Amniotic epithelial cell (primary cell): ENCODE measurements at places on chromosomes 2 and 18.

- no peak for DNase-seq
These were observed 105.6 kb downstream of the MYO1B start for GRCh38 chr2:191350826-191351225.

DNA sequence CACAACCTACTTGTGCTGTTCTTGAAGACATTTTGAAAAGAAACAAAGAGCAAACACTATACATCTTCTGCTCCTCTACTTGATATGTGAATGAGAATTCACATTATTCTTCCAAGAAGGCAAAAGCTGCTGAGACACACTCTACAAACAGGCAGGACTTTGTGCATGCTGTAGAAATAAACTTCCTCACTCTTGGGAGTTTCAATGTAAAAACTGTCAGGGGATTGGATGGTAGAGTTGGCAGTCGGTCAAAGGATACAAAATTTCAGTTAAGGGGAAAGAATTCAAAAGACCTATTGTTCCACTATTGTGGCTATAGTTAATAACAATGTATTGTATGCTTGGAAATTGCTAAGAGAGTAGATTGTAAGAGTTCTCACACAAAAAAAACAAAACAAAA is 196.3 kb downstream of the MC4R start:
- DNase-seq, result no peak

- DNase-seq, result no peak
These were observed 11.0 kb upstream of the HK2 start for GRCh38 chr2:74822771-74823566.

DNA sequence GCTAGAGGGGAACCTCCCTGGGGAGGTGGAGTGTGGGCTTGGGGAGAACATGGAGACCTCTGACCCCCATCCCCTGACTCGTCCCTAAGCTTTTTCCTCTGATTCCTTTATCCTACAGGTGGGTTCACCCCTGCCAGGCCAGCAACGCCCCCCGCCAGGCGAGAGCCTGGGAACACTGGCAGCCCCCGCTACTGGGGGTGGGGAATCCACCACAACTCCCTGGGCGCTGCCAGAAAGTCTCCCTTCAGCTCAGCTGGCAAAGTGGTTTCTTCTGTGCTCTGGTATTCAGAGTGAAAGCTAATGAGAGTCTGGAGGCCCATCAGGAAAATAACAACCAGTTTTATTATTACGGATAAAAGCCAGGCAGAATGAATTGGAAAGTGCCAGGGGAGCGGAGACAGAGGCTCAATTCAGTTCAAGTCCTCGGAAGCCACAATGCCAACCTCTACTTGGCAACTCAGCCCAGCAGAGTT is 2.8 kb downstream of the DIPK1C start:
- no peak for DNase-seq

DNA sequence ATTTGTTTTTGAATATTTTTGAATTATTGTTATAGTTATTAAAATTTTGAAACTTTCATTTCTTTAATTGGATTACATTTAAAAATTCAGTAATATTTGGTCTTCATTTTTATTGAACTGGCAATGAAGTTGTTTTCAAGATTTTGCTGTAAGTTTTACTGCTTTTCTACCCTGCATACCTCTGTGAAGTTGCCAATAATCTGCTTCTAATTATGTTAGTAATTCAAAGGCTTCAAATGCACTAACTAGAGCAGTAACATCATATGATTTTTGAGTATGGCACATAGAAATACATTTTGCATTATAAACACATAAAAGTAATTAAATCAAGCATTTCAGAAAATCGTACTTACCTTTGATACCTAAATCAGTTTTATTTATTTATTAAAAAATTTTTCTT is 40.3 kb upstream of the FAM171B start:
- DNase-seq, result no peak

DNA sequence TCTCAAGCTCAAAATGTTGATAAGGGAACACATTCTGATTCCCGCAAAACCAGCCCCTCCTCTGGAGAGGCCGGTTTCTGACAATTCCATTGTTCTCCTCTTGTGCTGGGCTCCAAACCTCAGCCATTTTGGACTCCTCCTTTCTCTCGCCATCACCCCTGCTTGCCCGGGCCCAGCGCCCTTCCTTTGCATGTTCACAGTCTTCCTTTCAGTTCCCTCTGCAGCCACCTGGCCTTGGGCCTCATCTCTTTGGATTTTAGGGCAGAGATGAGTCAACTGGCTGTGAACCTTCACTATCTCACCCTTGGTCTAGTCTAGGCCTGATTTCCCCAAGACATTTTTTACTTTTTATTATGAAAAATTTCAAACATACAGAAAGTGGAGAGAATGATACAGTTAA is 155.9 kb upstream of the MAP3K20 start:
- DNase-seq, result no peak

DNA sequence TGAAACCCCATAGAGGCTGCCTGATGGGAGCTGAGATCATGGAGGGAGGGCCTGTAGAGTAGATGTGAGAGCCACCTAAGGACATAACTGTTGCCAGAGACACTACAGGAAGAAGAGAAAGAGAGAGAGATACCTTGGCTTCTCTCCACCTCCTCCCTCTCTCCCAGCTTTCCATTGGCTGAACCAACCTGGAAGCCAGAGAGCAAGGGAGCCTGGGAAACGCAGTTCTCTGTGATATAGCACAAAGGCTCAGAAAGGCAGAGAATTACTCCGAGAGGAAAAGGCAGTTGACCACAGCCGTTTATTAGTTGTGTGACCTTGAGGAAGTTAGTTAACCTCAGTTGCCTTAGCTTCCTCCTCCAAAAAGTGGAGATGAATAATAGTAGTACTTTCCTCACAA is 37.7 kb upstream of the MAT2A start:
- peak; percentile 77 for DNase-seq

DNA sequence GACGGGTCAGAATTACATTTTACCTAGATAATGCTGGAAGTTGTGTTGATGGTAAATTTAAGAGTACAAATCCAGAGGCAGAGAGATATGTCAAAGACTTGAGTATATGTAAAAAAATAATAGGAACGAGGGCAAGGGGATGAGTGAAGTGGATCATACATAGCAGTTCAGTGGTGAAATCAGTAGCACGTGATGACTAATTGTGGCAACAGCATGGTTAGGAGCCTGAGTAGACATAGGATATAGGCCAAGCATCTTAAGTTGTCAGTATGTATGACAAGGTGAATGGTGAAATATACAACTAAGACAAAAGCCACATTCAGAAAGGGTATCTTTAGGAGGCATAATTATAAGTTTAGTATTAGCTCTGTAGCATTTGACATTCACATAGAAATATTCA is 826.5 kb upstream of the PIK3C3 start:
- peak; percentile 60 for DNase-seq

GRCh38 chr2:218834685-218835084 is 3.1 kb upstream of the PRKAG3 start:
- DNase-seq, result no peak

- DNase-seq, result no peak
These were observed 160.2 kb downstream of the NCK2 start for GRCh38 chr2:105904938-105905337.

DNA sequence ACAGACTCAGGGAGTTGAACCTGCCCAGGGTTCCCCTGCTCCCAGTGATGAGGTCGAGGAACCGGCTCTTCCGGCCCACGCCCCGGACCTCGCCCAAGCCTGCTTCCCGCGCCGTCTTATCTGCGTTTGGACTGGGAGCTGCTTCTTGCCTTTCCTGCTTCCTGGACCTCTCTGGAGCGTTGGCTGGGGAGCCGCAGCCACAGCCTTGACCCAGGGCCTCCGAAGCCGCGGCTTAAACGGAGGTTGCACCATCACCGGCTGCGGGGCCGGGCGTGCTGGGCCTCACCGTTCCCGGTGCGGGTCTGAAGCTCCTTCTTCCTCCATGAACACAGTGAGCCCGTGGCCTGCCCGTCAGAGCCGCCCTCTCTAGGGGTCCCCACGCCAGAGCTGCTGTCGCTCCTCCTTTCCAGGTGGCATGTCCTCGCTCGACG is 13.3 kb downstream of the NTSR2 start:
- DNase-seq, result no peak

DNA sequence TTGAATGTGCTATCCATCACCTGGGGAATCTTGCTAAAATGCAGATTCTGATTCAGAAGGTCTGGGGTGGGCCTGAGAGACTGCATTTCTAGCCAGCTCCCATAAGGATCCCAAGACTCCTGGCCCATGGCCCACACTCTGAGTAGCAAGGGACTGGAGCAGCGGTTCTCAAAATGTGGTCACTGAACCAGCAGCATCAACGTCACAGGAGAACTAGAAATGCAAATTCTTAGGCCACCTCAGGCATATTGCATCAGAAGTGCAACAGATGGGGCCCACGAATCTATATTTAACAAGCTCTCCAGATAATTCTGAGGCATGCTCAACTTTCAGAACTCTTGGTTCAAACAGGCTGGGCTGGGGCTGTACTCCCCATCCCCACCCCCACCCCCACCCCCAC is 74.6 kb downstream of the DHRS9 start:
- no peak for DNase-seq

GRCh38 chr2:154681741-154682140 is 16.8 kb upstream of the KCNJ3 start:
- DNase-seq, result no peak

DNA sequence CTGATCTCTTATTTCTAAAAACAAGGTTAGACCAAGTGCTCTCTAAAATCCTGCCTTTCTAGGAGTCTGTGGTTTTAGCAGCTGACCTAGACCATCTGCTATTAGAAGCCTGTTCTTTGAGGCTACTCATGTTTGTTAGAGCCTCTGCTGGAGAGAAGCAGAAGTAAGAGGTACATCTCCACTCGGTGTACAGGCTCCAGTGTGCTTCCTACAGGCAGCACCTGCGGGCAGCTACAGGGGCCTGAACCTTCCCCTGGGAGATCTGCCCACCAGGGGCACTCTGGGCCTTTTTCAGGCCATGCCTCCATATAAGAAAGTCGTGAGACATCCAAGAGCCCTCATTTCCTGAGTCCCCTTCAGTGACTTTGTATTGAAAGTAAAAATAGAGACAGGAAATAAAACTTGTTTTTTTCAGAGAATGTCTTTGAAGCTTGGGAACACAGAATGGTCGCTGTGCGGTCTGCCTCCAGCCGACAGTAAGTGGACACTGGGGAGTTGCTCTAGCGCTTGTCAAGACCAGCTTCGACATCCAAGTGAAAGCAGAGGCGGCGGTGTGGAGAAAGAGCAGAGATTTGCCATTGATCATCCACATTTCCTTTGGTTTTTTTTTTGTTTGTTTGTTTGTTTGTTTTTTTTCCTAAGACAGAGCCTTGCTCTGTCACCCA is 31.7 kb downstream of the ONECUT2 start:
- DNase-seq, result no peak

DNA sequence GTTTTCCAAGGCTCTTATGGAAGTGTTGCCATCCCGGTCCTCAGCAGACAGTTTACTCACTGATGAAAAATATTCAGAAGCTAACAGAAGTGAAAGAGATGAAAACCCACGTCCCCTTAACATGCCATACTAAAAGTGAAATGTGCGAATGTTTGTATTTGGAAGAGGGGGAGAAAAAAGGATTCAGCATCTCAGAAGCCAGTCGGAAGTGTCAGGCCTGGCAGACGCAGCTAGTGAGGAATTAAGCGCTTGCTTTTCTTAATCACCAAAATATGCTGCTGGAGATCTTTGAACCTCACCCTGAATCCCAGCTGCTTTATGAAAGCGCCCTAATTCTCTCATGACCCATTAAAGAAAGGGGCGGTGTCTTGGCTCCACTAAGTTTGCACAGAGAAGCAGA is 653.7 kb downstream of the DCDC2C start:
- no peak for DNase-seq

GRCh38 chr2:240502059-240502429 is 55.7 kb downstream of the ANKMY1 start:
- no peak for DNase-seq

DNA sequence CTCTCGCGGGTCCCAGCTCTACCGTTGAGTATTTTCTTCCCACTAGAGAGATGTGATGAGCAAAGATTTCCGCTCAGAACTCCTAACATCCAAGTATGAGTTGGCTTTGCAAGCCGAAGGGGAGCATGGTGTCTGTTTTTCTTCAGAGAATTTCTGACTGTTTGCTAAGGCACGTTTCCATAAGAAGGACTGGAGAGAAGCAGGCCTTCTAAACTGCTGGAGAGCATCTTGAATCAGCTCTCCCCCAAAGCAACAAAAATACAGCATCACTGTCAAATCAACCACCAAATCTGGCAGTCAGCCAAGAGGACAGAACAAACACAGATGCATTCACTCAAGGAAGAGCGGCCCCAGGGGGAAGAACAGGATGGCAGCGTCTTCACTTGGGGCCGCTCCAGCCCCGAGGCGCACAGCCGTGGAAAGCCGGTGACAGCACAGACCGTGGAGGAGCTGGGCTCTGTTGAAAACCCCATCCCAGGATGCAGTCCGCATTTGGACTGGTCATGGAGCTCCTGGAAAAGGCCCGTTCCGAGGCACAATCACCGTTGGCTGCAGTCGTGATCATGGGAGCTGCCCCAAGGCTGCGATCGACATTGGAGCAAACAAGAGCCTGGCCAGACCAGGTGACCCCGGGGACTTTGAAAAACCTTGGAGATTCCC is 101.4 kb downstream of the NFATC1 start:
- peak; percentile 63 for DNase-seq

DNA sequence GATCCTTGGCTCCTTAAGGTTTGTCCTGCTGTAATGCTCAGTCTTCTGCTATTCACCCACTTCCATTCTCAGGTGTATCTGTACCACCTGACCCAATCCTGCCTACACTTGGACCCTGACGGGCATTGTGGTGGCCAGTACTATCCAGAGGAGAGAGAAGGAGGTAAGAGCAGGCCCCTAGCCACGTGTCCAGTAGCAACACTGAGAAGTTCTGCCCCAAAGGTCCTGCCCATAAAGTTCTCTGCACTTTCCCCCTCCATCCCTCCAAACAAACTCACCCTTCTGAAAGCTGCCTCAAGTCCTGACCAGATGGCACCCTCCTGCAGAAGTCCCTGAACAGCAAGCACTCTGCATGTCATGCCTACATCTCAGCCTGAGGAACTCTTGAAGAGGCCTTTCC is 18.3 kb downstream of the TTC32 start:
- DNase-seq, result no peak

GRCh38 chr2:237444071-237444470 is 30.1 kb upstream of the COL6A3 start:
- DNase-seq, result no peak

GRCh38 chr18:59550174-59550516 is 147.1 kb downstream of the CCBE1 start:
- no peak for DNase-seq

DNA sequence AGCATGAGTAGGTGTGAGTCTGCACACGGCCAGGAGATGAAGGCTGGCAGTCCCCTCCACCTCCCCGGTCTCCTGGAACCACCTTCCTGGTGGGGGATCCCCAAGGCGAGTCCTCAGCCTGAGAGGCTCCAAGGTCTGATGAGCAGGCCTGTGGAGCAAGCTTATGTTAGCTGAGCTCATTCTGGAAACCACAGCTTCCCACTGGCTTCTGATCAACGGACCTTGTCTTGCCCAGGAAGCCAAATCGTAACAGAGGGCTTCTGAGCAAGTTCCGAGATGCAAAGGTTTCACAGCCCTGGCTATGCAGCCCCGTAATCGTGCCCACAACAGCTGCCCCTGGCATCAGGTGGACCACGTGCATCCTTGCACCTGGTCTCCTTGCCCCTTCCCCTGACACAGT is 28.8 kb upstream of the GPR55 start:
- no peak for DNase-seq

GRCh38 chr2:183164650-183165015 is 40.4 kb downstream of the NUP35 start:
- DNase-seq, result peak; percentile 45
